HFF-Myc (cell line): ENCODE measurements at places on chromosomes 7 and 10.

DNA sequence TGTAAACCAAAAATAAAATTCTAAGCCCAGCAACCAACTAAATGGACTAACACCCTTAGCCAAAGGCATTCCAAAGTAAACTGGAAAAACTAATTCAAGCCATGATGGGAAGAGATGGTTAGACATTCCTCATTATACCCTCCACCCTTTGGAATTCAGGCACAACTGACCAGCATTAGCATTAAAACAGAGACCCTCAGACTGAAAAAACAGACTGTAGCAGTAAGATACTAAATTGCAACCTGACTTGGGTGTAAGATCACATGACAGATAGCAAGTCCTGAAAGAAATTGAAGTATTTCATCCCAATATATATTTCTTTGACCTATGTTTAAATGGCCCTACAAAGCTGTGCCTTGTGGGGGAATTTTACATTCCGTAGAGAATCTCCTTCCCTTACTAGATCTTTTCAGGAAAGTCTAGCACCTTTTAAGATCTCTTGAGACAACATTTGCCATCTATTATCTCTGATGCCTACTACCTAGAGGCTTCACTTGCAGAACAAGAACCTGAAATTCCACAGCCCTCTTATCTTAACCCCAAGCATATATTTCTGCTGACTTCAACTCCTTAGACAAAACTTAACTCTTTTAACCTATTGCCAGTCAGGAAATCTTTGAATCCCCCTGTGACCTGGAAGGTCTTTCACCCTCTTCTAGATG lies 750.2 kb upstream of the IGFBP3 start:
- no peak for DNase-seq

GRCh38 chr10:78868861-78869260 lies 199.9 kb upstream of the ZMIZ1 start:
- no peak for DNase-seq

DNA sequence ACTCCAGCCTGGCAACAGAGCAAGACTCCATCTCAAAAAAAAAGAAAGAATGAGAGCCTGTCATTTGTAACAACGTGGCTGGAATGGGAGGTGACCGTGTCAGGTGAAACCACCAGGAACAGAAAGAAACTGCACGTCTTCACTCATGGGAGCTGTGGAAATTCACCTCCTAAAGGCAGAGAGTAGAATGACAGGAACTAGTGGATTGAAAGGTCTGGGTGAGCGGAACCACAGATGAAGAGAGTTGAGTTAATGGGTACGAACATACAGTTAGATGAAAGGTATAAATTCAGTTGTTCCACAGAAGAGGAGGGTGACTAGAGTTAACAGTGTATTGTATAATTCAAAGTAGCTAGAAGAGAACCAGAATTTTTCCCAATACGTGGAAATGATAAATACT lies 78.6 kb downstream of the MAD1L1 start:
- DNase-seq, result no peak

DNA sequence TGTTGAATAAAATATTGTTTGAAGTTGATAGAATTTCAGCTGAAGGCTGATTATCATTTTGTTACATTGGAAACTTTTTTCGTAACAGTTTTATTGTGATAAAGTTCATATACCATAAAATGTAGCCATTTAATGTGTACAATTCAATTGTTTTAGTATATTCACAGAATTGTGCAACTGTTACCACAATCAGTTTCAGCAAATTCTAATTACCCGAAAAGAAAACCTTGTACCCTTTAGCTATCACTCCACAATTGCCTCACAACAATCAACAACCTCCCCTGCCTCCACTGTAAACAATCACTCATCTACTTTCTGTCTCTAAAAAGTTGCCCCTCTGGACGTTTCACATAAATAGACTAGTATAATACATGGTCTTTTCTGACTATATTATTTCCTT lies 179.7 kb upstream of the BET1 start:
- DNase-seq, result no peak

DNA sequence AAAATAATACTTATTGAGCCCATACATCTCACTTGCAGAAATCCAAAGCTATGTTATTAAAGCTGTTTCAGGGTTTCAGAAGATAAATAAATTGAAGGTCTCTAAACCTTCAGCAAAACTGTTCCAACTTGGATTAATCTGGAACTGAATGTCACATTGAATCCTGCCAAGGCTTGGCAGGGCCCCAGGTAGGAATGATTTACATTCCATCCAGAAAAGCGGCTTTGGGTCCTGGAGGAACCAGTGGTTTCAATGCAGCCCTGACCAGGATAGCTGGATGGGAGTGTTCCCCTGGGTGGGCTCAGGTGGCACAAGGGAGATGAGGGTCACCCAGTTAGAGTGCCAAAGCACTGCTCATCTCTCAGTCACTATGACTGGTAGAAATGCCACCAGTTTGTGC lies 37.0 kb upstream of the TMEM72 start:
- no peak for DNase-seq

- no peak for DNase-seq
These were observed 16.2 kb downstream of the CTBP2 start for GRCh38 chr10:125144206-125144605.

GRCh38 chr7:105297985-105298384 lies 90.7 kb downstream of the SRPK2 start:
- no peak for DNase-seq

DNA sequence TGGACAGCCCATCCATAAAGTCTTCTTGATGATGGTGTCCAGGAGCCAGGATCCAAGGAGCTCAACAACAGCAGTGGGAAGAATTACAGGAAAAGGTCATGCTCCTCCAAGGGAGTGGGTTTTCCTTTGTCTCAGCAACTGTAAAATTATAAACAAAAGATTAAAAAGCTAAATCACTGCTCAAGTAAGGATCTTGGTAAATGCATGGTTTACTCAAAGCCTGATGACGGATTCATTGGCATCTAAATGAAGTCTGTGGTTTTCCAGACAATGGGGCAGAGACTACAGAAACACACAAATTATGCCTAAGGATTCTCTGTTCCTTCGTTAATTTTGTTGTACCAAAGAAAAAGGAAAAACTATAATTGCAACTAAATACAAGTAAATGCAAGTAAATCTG lies 36.4 kb upstream of the DLX6 start:
- DNase-seq, result no peak

DNA sequence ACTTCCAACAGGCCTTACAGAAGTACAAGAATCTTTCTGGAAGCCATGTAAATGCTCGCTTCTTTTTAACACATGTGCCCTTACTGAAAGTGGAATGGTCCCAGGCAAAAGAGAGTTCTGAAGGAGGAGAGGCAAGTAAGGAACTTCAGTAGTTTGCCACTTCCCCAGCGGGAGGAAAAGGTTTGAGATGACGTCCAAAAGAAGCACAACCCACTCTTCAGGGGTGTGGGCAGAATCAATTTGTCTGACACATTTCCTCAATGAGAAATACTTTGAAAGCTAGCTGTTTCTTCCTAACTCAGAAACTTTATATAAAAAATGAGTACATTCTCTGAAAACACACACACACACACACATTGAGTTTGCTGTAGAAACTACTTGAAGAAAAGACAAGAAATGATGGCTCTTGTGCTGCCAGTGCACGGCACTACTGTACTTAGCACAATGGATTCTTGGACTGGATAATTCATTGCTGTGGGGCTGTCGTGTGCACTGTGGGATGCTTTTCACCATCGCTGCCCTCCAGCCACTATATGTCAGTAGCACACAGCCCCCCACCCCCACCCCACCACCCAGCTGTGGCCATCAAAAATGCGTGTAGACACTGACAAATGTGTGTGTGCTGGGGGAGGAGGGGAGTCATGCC lies 183.0 kb downstream of the SRPK2 start:
- no peak for DNase-seq

GRCh38 chr10:123550675-123551096 lies 115.5 kb upstream of the GPR26 start:
- no peak for DNase-seq

- DNase-seq, result no peak
These were observed 92.4 kb upstream of the BTBD16 start for GRCh38 chr10:122178655-122179054.

- DNase-seq, result no peak
These were observed 401.0 kb upstream of the NRP1 start for GRCh38 chr10:33735464-33735923.

- DNase-seq, result no peak
These were observed 16.0 kb downstream of the PPP1R9A start for GRCh38 chr7:94923412-94923811.

GRCh38 chr10:7014721-7015120 lies 396.1 kb downstream of the SFMBT2 start:
- DNase-seq, result no peak

- no peak for DNase-seq
These were observed 36.3 kb downstream of the PLAC9 start for GRCh38 chr10:80168679-80169380.

DNA sequence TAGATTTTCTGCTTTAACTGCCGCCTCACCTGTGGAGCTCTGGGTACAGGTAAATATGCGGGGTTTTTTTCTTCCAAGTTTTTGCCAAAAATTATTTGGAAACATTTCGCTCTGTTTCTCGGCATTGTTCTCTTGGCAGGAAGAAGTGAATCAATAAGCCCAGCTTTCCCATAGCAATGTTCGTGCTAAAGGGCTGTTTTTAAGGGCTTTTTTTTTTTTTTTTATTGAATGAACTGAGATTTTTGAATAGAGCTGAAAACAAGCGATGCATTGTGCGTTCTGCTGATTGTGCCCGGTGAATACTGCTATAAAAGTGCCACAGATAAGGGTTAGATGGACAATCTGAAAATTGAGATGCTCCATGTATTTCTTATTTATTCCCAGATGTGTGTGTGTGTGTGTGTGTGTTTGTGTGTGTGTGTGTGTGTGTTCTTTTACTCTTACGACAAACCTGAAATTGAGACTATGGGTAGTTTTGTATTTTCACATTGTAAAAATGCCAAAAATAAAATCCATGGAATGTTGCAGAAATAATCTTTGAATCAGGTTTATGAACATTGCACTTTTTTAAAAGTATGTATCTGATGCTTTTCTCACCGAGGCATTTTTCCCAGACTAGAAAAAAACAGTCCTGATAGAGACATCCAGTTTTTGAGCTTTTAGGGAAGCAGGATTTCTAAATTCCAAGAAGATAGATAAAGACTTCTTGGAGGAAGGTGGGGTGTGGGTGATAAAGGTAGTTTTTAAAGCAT lies 30.5 kb downstream of the KIAA1217 start:
- DNase-seq, result no peak

GRCh38 chr10:32376771-32377170 lies 29.8 kb upstream of the EPC1 start:
- DNase-seq, result no peak

GRCh38 chr7:11430112-11430511 lies 401.9 kb downstream of the THSD7A start:
- DNase-seq, result no peak

- DNase-seq, result no peak
These were observed 497.4 kb downstream of the PLXDC2 start for GRCh38 chr10:20313665-20314064.

GRCh38 chr10:14836208-14836607 lies 1.6 kb downstream of the CDNF start:
- no peak for DNase-seq

DNA sequence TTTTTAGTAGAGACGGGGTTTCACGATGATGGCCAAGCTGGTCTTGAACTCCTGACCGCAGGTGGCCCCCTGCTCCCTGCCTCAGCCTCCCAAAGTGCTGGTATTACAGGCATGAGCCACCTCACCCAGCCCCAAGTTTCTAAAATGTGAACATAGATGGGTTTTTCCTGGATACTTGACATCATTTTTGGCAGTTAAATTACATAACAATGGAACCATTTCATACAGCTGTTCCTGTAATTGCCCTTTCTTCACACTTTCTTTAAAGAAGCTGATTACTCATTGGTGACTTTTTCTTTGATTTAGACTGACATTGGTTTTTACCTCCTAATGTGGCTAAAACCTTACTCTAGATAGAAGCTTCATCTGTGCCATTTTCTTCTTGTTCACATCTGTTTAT lies 5.9 kb downstream of the ZKSCAN1 start:
- DNase-seq, result no peak

DNA sequence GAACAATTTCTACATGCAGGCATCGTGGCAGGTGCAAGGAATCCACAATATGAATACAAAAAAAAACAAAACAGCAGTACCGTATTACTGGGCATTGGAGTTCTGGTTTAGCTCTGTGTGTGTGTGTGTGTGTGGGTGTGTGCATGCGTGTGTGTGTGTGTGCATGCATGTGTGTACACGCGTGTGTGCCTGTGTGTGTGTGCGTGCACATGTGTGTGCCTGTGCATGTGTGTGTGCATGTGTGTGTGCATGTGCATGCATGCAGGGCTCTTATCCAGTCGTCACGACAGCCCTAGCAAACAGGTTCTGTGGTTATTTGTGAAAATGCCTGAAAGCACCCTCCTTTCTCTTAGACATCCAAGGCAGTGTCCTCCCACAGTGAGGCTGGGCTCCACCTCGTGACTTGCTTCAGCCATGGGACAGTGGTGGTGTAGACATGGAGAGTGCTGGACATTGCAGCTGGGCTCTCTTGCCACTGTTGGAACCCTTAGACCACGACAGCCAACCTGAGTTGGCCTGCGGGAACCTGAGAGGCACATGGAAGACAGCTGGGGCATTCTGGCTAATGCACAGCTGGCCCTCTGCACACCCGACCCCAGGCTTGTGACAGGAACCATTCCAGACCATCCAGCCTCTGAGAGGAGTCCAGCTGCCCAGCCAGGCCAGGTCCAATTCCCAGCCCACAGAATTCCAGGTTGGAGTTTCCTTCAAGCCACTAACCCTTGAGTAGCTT lies 173.4 kb upstream of the SHH start:
- no peak for DNase-seq

DNA sequence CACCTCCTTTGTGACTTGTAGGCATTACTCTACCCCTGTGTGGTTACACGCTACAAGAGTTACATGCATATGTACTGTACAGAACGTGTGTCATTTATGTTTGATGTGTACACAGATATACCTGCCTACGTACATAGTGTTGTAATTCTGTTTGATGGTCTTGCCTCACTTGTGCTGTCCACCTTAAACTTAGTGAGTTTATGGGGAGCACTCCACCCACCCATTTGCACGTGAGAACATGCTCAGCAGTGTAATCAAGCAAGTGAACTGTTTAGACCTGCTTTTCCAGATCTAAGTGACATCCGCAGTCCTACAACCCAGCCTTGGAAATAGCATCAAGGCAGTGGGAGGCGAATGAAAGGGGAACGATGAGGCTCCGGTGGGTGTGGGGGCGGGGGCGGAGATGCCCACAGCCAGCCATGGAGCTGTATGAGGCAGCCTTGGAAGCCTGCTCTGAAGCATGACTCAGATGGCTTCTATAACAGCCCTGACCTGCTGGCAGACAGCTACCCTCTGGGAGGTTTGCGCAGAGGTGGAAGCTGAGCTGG lies 52.1 kb downstream of the SUFU start:
- DNase-seq, result no peak

- DNase-seq, result peak; percentile 26
These were observed 23.8 kb upstream of the MKI67 start for GRCh38 chr10:128150045-128150493.

DNA sequence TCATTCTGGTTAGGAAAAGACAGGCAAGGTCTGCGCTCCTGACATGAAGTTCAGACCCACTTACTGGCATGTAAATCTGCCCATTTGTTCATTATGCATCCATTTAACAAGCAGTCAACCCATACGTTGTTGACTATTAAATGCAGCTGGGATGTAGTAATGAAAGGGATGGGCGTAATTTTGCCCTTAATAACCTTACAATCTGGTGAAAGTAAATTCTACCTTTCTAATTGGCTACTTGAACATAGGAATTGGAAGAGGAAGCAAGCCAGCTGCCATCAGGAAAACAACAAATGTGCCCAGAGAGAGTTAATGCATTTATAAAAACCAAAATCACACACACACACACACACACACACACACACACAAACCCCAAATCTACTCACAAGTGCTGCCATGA lies 170.2 kb upstream of the PITRM1 start:
- DNase-seq, result no peak
